ENCODE measurements at places on chromosomes 3 and 15.

DNA sequence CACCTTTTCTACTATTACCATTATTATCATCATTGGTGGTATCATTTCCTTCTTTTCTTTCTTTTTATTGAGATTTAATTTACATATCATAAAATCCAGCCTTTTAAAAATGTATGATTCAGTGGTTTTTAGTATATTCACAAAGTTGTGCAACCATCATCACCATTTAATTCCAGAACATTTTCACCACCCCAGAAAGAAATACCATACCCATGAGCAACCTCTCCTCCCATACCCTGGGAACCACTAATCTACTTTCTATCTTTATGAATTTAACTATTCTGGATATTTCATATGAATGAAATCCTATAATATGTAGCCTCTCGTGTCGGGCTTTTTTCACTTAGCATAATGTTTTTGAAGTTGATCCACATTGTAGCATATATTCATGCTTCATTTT lies 29.1 kb downstream of the AAGAB start:
- no peak for DNase-seq

DNA sequence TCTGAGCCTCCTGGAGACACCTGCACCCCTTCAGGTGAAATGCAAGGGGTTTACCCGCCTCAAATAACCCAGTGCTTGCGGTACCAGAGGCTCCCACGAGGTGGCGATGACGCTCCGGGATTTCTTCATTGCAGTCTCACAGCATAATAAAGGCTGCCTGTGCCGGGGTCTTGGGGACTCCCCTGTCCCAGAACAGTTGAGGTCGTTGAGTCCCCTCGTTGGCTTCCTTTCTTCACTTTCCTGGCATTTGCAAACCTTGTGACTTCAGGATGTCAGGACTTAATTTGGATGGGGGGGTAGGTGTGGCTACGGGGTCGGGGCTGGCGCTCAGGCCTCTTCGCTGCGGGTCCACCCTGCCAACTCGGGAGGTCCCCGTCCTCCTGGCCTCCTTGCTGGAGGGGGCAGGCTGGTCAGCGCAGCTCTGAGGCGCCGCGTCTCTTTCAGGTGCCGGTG lies 1.3 kb downstream of the GNAT1 start:
- peak; percentile 24 for DNase-seq

- DNase-seq: no peak
Observed at GRCh38 chr15:48354694-48355303, 23.6 kb downstream of the DUT start.

- DNase-seq: no peak
Observed at GRCh38 chr3:72768006-72768441, 80.2 kb downstream of the SHQ1 start.

GRCh38 chr3:65196663-65197062 lies 508.9 kb upstream of the ADAMTS9 start:
- no peak for DNase-seq

GRCh38 chr15:98727115-98728040 lies 79.0 kb downstream of the IGF1R start:
- DNase-seq: no peak

GRCh38 chr3:47961815-47962606 lies 54.2 kb downstream of the MAP4 start:
- DNase-seq: no peak

DNA sequence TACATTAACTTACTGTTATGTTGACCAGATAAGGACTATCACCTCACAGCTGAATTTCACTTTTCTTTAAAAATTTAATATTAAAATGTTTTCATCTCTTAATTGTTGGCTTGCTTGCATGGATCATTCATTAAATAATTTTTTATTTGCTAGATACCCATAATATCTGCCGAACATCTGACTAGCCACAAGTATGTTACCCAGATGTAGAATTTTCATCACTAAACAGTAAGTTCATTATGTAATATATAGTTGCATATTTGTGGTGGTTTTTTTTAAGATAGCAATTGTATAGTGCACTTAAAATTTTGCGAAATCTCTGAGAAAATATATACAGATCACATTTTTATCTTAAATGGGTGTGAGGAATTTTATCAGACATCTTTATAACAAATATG lies 190.4 kb downstream of the MBNL1 start:
- DNase-seq: no peak

DNA sequence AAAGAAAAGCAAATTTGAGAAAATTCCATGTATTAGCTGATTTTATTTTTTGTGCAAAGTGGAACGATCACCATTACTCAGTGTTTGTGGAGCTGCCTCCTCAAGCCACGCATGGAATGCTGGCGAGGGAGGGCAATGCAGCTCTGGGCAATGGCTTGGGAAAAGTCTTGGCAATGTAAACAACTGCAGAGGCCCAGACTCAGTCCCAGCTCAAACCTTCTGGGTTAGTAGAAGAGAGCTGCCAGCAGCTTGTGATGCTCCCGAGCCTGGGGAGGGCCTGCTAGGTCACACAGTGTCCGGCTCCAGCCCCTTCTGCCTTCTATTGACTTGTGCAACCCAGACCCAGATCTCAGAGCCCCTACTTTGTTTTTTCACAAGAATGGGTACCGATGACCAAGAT lies 4.3 kb downstream of the EPHB1 start:
- no peak for DNase-seq

DNA sequence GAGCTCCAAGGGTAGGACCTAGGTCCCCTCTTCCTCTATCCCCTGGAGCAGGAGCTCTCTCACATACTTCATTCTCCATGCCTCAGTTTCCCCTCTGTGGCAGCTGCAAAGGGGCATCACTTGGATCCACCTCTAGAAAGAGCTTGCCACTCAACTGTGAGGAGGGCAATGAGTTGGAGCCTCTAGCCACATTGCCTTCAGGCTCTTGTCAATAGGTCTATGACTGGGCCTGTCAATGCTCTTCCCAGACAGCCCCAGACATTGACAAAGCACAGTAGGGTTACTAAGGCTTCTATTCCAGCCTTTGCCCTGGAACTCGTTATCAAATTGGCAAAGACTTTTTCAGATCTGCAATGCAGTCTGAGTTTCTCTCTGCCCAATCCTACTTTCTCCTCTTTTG lies 4.4 kb upstream of the VIPR1 start:
- DNase-seq: no peak
